ENCODE measurements at places on chromosomes 5 and 9.
A peak's percentile ranks its signal among the peaks of the same experiment; 100 is the strongest.

GRCh38 chr9:113583511-113584427, 120.2 kb downstream of the RGS3 start:
- no peaks in the 10 kb centered on the region for H3K27me3 ChIP-seq
- H3K36me3 ChIP-seq, result peaks cover 13% of the 10 kb centered on the region
- no peak overlapping the region for H3K27ac ChIP-seq

GRCh38 chr5:89233462-89233861, 350.5 kb upstream of the MEF2C start:
- H3K4me1 ChIP-seq, result no peaks in the 10 kb centered on the region
- H3K27ac ChIP-seq, result no peak overlapping the region
- peaks cover 6% of the 10 kb centered on the region for H3K27me3 ChIP-seq

- H3K27me3 ChIP-seq, result no peaks in the 10 kb centered on the region
- H3K4me3 ChIP-seq, result no peak overlapping the region
- no peak overlapping the region for H3K27ac ChIP-seq
- no peak for DNase-seq
Measured at GRCh38 chr5:163658702-163659567, 153.5 kb downstream of the MAT2B start.

- no peaks in the 10 kb centered on the region for H3K27me3 ChIP-seq
- H3K4me3 ChIP-seq, result peak overlapping the region; percentile 12
- H3K27ac ChIP-seq, result peak overlapping the region; percentile 54
- DNase-seq, result peak; percentile 28
Measured at GRCh38 chr9:5582835-5583195, 46.1 kb upstream of the RIC1 start.

DNA sequence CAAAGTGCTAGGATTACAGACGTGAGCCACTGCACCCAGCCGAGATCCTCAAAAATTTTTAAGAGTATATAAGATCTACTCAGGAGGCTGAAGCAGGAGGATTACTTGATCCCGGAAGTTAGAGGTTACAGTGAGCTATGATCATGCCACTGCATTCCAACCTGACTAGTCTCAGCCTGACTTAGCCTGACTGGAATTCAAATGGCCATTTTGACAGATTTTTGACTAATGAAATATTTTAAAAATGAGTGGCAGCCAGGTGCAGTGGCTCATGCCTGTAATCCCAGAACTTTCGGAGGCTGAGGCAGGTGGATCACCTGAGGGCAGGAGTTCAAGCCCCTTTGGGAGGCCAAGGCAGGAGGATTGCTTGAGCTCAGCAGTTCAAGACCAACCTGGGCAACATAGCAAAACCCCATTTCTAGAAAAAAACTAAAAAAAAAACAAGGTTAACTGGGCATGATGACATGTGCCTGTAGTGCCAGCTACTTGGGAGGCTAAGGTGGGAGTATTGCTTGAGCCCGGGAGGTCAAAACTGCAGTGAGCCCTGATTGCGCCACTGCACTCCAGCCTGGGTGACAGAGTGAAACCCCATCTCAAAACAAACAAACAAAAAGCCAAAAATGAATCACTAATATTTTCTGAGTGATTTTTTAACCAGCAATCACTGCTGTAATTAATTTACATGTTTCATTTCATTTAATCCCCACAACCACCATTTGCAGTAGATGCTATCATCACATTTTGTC, 16.6 kb downstream of the ATOX1 start:
- peaks cover 32% of the 10 kb centered on the region for H3K4me1 ChIP-seq
- H3K27me3 ChIP-seq, result no peaks in the 10 kb centered on the region
- no peak overlapping the region for H3K27ac ChIP-seq
- H3K4me3 ChIP-seq, result no peak overlapping the region
- H3K36me3 ChIP-seq, result peaks cover 5% of the 10 kb centered on the region

DNA sequence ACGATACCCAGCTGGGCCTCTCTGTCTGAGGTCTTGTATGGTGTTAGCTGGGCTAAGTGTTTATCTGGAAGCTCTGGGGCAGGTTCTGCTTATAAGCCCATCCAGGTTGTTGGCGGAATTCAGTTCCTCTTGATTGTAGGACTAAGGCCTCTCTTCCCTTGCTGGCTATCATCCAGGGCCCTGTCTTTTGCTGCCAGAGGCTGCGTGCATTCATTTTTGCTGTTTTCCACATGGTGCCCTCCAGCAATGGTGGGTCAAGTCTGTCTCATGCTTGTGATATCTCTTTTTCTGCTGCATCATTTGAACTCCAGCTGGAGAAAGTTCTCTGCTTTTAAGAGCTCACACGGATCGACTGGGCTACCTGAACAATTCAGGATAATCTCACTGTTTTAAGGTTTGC, 105.7 kb upstream of the ZNF618 start:
- H3K36me3 ChIP-seq, result no peaks in the 10 kb centered on the region
- no peaks in the 10 kb centered on the region for H3K4me1 ChIP-seq
- no peak overlapping the region for H3K4me3 ChIP-seq
- DNase-seq, result no peak
- no peak overlapping the region for H3K27ac ChIP-seq
- peaks cover 5% of the 10 kb centered on the region for H3K27me3 ChIP-seq

- no peak for DNase-seq
- no peaks in the 10 kb centered on the region for H3K4me1 ChIP-seq
- H3K36me3 ChIP-seq, result no peaks in the 10 kb centered on the region
- peaks cover 75% of the 10 kb centered on the region for H3K27me3 ChIP-seq
- H3K27ac ChIP-seq, result no peak overlapping the region
Measured at GRCh38 chr5:159049844-159050315, 49.8 kb downstream of the EBF1 start.

DNA sequence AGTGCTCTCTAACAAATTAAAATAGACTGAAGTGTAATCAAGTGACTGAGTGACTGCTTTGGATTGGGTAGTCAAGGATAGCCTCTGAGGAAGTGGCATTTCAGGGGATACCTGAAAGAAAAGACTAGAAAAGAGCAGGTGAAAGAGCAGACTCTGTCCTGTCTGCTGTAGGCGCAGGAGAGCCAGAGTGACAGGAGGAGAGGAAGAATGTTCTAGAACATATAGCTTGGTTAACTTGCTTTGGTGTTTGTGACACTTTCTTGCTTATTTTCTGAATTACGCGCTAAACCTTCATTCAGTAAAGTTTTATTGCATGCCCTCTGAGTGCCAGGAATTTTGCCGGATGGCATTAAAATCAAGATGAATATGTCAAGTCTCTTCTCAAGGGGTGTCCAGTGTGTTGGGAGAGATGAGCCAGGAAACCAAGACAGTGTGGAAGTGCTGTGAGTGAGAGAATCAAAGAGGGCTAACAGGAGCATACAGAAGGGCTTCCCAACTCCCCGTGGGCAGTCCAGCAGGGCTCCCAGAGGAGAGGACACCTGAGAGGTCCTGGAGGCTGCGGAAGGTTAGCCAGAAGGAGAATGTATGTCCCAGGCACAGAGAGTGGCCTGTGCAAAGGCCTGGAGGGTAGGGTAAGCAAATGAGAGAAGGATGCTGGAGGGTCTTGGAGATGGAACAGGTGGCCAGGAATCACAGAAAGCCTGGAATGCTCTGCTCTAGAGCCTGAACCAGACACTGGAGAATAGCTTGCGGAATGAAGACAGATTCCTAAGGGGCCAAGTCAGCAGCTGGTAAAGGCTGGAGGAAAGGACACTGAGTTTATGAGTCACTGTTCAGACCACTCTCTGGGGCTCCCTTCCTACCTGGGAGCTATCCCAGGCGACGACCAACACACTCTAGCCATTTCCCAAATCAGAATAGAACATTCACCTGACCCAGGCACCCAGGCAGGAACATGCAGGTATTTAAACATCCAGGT, 59.3 kb downstream of the SLC22A5 start:
- peaks cover 93% of the 10 kb centered on the region for H3K4me1 ChIP-seq
- peak overlapping the region; percentile 99 for H3K27ac ChIP-seq
- H3K36me3 ChIP-seq, result peaks cover 2% of the 10 kb centered on the region
- H3K4me3 ChIP-seq, result peak overlapping the region; percentile 84
- H3K27me3 ChIP-seq, result no peaks in the 10 kb centered on the region

GRCh38 chr9:80387828-80388227, 816.1 kb downstream of the TLE4 start:
- H3K27ac ChIP-seq, result no peak overlapping the region
- H3K4me1 ChIP-seq, result no peaks in the 10 kb centered on the region
- H3K36me3 ChIP-seq, result no peaks in the 10 kb centered on the region

GRCh38 chr5:141665995-141666940, 15.1 kb upstream of the FCHSD1 start:
- H3K27me3 ChIP-seq, result no peaks in the 10 kb centered on the region
- no peak for DNase-seq
- H3K27ac ChIP-seq, result no peak overlapping the region
- no peaks in the 10 kb centered on the region for H3K36me3 ChIP-seq

DNA sequence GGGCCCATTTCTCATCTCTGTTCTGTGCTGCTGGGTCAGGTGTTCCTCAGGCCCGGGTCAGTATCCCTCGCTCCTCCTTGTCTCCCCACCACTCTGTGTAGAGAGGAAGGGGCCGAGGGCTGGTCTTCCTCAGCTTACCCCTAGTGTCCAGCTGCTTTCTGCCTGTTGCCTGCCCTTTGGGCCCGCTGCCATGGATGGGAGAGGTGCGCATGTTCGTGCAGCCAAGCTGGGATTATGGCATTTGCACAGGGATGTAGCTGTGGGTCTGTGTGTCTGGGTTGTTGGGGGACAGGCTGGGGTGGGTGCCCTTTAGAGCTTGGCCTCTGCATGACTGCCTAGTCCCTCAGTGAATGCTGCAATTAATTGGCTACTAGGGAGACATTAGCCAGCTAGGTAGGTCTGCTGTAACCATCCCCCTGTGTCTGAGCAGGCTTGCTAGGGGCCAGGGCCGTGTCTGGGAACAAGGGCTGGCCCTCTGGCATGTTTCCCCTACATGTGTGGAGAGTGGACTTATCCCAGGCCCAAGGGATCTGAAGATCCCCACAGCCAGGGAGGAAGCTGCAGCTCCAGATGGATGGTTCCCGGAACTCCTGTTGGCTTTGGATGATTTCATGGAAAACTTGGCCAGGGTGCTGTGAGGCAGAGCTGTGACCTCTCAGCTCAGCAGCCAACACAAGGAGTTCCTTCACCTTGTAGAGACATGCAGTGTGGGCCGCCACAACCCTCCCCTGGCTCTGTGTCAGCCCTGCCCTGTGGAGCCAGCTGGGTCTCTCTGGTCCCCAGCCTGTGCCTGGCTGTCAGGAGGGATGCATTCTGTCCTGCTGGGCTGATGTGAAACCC, 161.9 kb downstream of the MACROH2A1 start:
- H3K4me1 ChIP-seq, result no peaks in the 10 kb centered on the region
- H3K27ac ChIP-seq, result no peak overlapping the region
- no peaks in the 10 kb centered on the region for H3K27me3 ChIP-seq
- no peak overlapping the region for H3K4me3 ChIP-seq
- H3K36me3 ChIP-seq, result no peaks in the 10 kb centered on the region

DNA sequence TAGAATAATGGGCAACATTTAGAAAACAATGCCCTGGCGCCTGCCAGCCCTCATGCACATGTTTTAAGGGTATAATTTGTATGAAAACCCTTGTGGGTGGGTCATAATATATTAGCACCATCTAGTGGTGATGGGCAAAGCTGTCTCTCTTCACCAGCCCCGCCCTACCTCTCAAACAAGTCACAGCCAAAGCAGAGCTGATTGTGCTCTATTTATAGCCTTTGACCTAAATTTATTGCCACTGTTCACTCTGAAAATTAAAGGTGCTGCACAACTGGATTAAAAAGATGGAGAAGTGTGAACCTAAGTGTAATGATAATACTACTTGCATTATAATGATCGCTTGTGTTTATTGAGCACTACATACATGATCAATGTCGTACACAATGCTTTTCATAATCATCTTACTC, 131.9 kb upstream of the ANKH start:
- peaks cover 7% of the 10 kb centered on the region for H3K4me1 ChIP-seq
- DNase-seq, result peak; percentile 45
- peaks cover 2% of the 10 kb centered on the region for H3K36me3 ChIP-seq
- no peak overlapping the region for H3K27ac ChIP-seq

DNA sequence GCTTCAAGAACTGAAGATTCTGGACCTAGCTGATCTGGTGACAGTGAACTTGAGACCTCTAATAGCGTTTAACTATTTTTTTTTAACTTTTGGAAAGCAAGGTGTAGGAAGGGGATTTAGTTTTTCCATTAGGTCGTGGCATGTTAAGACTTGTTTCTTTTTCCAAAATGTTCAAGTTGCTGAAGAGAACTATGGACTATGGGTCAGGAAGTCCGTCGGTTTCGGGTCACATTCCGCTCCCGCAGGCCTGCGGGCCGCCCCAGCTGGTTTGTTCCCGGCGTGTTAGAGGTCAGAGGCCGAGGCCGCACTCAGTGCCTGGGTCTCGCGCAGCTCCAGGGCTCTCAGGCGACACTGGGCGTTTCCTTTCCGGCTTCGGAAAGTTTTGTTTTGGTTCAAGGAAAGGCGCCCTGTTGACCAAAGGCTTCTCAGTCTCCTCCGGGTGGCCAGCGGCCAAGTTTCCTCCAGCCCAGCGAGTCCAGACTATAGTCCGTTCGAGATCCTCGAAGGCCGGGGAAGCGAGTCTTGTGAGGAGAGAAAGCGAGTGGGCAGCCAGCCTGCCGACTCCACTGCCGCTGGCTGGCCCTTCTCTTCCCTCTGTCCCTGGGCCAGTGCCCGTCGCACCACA, 586 bp upstream of the FCHO2 start:
- no peak for DNase-seq
- peaks cover 60% of the 10 kb centered on the region for H3K27me3 ChIP-seq
- peaks cover 20% of the 10 kb centered on the region for H3K4me1 ChIP-seq
- peak overlapping the region; percentile 94 for H3K27ac ChIP-seq
- H3K4me3 ChIP-seq, result peak overlapping the region; percentile 94
- peaks cover 3% of the 10 kb centered on the region for H3K36me3 ChIP-seq

DNA sequence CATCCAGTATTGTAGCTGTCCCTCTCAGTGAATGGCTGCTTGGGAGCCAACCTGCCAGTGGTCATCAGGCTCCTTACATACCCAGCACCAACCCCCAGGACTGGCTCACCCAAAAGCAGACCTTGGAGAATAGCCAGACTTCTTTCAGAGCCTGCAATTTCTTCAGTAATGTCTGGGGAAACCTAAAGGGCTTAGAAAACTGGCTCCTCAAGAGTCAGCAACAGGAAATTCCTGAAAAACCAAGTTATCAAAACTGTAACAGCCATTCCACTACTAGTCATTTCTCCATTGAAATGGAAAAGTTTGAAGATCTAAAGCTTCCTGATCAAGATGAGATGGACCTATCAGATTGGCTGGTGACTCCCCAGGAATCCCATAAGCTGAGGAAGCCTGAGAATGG, 12.3 kb upstream of the STING1 start:
- no peak for DNase-seq
- H3K4me1 ChIP-seq, result peaks cover 21% of the 10 kb centered on the region
- H3K27ac ChIP-seq, result no peak overlapping the region
- H3K27me3 ChIP-seq, result no peaks in the 10 kb centered on the region
- H3K4me3 ChIP-seq, result no peak overlapping the region
- H3K36me3 ChIP-seq, result no peaks in the 10 kb centered on the region

All from activated T-cell treated with anti-CD3 and anti-CD28 coated beads, Interleukin-2, amount 50 U/mL, for 72 hours (primary cell).